Activated CD4-positive, alpha-beta memory T cell treated with anti-CD3 and anti-CD28 coated beads, Interleukin-2, amount 10 ng/mL, durations not matched to agents 7 days and 5 days (primary cell): ENCODE measurements at places on chromosomes 7 and 10. TPM values are rescaled to one million over a fixed set of nuclear protein-coding genes. Genes with fewer than 3 reads are reported as not detected.
A peak's percentile ranks its signal among the peaks of the same experiment; 100 is the strongest.

DNA sequence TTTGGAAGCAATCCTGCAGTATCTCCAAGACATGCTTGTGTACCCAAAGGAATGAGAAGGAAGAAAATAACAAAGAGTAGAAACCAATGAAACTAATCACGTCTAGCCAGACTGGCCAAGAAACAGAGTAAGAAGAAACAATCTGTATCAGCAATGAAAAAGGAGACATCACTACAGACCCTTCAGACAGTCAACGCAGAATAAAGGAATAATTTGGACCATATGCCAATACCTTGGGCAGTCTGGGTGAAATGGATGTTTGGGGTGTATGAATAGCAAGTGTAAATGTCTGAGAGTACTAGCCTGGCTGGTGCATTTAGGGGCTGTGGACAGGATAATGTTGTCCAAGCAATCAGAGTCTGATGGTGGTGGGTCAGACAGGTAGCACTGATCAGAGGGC is 61.1 kb downstream of the SLC29A4 start:
- no peaks in the 10 kb centered on the region for H3K27me3 ChIP-seq
- H3K4me1 ChIP-seq: peaks cover 6% of the 10 kb centered on the region
- no peak for DNase-seq
- peaks cover 69% of the 10 kb centered on the region for H3K36me3 ChIP-seq
- H3K4me3 ChIP-seq: no peak overlapping the region
- H3K27ac ChIP-seq: no peak overlapping the region

GRCh38 chr10:120477743-120478141 is 20.7 kb downstream of the PLPP4 start:
- peaks cover 2% of the 10 kb centered on the region for H3K27me3 ChIP-seq
- no peaks in the 10 kb centered on the region for H3K4me1 ChIP-seq
- H3K27ac ChIP-seq: no peak overlapping the region
- no peak overlapping the region for H3K4me3 ChIP-seq

- H3K4me1 ChIP-seq: peaks cover 57% of the 10 kb centered on the region
- DNase-seq: no peak
- no peaks in the 10 kb centered on the region for H3K27me3 ChIP-seq
Observed at GRCh38 chr7:2509298-2509906, 10.2 kb upstream of the LFNG start.

GRCh38 chr7:148997497-148997896 is 30.8 kb downstream of the PDIA4 start:
- no peak overlapping the region for H3K27ac ChIP-seq
- H3K36me3 ChIP-seq: no peaks in the 10 kb centered on the region
- no peak for DNase-seq

DNA sequence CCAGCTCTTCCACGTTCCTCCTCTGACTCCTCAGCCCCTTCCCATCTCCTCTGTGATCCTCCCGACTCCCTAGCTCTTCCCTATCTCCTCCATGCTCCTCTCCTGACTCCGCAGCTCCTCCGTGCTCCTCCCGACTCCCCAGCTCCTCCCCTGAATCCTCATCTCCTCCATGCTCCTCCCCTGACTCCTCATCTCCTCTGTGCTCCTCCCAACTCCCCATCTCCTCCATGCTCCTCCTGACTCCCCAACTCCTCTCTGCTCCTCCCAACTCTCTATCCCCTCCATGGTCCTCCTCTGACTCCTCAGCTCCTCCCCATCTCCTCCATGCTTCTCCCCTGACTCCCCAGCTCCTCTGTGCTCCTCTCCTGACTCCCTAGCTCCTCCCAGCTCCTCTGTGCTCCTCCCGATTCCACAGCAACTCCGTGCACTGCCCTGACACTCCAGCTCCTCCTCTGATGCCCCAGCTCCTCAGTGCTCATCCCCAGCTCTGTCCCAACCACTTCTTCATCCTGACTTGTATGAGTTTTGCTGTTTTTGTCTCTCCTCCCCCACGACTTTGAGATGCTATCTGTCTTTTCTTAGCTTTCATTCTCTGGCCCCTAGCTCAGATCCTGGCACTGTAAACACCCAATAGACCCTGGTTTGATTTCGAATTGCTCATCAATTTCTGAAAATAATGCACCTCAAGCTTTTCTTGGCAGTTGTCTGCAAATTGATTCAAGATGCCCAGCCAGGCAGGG is 38.3 kb downstream of the OAT start:
- H3K36me3 ChIP-seq: no peaks in the 10 kb centered on the region
- no peaks in the 10 kb centered on the region for H3K4me1 ChIP-seq
- peaks cover 26% of the 10 kb centered on the region for H3K27me3 ChIP-seq
- H3K27ac ChIP-seq: no peak overlapping the region

DNA sequence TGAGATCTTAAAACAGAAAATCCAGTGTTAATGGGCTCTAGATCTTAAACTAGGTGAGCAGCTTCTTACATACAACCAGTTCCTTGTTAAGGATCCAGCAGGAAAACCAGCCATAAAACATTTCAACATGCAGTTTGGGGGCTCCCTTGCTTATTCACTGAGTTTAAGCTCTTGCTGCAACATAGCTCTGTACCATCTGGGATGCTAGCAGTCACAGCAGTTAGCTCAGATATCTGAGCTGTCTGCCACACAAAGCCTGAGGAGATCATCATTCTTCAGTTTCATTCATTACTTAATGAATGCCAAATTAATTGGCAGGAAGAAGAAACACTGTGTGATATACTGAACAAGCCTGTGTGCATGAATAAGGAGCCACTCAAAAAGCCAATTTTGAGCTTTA is 62.8 kb downstream of the PODXL start:
- no peak overlapping the region for H3K4me3 ChIP-seq
- H3K27me3 ChIP-seq: no peaks in the 10 kb centered on the region
- no peak for DNase-seq
- no peak overlapping the region for H3K27ac ChIP-seq

- H3K27ac ChIP-seq: no peak overlapping the region
- DNase-seq: no peak
- peaks cover 8% of the 10 kb centered on the region for H3K4me1 ChIP-seq
- no peaks in the 10 kb centered on the region for H3K27me3 ChIP-seq
- no peak overlapping the region for H3K4me3 ChIP-seq
Observed at GRCh38 chr7:65744406-65744805, 128.5 kb upstream of the VKORC1L1 start.

The FOXI2 gene
- not detected for total RNA-seq

- H3K36me3 ChIP-seq: peaks cover 8% of the 10 kb centered on the region
- peaks cover 40% of the 10 kb centered on the region for H3K4me1 ChIP-seq
- H3K4me3 ChIP-seq: no peak overlapping the region
- no peaks in the 10 kb centered on the region for H3K27me3 ChIP-seq
- no peak overlapping the region for H3K27ac ChIP-seq
Observed at GRCh38 chr7:17038783-17039170, 157.0 kb upstream of the AGR3 start.

- no peak overlapping the region for H3K4me3 ChIP-seq
- H3K36me3 ChIP-seq: no peaks in the 10 kb centered on the region
- H3K27ac ChIP-seq: no peak overlapping the region
- H3K27me3 ChIP-seq: peaks cover 1% of the 10 kb centered on the region
- DNase-seq: peak; percentile 14
- H3K4me1 ChIP-seq: peaks cover 14% of the 10 kb centered on the region
Observed at GRCh38 chr10:43252783-43253341, 14.0 kb downstream of the RASGEF1A start.

DNA sequence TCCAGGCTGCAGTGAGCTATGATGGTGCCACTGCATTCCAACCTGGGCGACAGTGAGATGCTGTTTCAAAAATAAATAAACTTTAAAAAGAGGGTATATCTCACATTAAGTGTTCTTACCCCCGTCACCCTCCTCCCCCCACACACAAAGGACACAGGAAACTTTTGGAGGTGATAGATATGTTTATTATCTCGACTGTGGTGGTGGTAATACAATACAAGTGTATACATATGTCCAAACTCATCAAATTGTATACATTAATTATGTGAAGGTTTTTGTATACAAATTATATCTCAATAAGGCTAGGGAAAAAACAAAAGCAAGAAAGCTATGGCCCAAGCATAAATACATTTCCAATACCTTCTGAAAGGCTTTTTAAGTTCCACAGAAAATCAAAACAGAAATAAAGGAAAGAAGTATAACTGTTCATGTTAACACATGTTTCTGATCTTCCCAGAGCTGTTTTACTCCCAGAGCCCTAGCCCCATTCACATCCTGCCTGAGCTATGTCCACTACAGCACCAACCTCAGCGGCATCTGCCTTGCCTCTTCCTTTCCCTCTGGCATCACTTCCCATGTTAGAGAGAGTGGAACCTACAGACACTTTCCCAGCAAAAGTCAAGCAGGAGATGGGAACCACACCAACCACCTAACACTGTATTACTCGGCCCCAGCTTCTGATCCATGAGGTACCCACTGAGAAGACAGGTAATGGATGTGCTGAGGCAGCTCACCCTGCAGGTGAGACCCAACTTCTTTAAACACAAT is 48.1 kb downstream of the SGMS1 start:
- H3K27ac ChIP-seq: no peak overlapping the region
- H3K4me1 ChIP-seq: peaks cover 4% of the 10 kb centered on the region
- no peaks in the 10 kb centered on the region for H3K36me3 ChIP-seq
- DNase-seq: no peak
- H3K27me3 ChIP-seq: no peaks in the 10 kb centered on the region

- no peak for DNase-seq
Observed at GRCh38 chr7:32639122-32639521, 143.8 kb downstream of the AVL9 start.

- H3K27ac ChIP-seq: no peak overlapping the region
- no peaks in the 10 kb centered on the region for H3K36me3 ChIP-seq
- peaks cover 1% of the 10 kb centered on the region for H3K4me1 ChIP-seq
- H3K4me3 ChIP-seq: no peak overlapping the region
Observed at GRCh38 chr10:7738536-7739407, 35.7 kb downstream of the ITIH2 start.

DNA sequence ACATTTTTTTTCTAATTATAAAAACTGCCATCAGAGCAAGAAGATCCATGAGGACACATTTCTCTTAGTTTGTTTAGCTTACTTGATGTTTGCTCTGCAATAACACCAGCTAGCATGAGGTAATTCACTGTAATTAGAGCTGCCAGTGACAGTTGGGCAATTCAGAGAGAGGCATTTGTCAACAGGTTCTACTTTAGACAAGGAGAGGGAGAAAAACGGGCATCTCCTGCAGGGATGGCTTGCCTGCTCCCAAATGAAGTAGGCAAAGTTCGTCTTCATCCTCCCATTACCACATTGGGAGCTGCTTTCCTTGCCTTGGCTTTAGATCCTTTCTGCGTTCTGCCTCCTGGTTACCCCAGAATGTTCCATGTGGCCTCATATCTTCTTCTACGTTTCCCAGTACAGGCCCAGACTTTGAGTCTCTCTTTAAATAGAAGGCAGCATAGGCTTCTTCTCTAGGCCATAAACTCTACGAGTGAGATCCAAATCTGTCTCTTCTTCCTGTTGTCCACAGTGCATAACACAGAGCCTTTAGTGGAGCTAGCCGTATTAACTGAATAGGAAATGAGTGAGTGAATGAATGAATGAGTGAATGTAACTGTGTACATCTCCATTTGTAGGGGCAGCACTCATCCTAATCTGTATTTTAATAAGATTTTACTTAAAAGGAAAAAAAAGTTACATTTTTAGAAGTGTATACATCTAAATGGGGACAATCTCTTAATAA is 21.2 kb downstream of the ASB15 start:
- H3K36me3 ChIP-seq: no peaks in the 10 kb centered on the region
- peaks cover 2% of the 10 kb centered on the region for H3K27me3 ChIP-seq
- no peaks in the 10 kb centered on the region for H3K4me1 ChIP-seq
- no peak overlapping the region for H3K27ac ChIP-seq
